ENCODE measurements at places on chromosomes 7 and 10.

GRCh38 chr10:15843695-15844094 lies 16.6 kb downstream of the MINDY3 start:
- DNase-seq: no peak

DNA sequence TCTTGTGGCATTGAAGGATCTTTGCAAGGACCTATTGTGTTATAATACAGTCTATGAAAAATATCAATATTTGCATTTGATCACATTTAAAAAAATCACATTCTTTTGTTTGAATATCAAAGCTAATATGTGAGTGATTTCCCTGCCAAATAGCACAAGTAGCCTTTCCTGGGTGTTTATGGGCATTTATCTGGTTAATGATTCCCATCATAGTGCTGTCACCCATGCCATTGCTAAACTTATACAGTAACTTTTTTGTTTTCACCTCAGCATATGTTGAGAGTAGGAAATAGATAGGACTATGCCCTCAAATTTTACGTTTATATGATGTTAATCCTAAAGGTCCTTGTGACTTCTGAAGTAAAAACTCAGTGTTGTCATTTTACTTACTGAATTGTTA lies 136.9 kb downstream of the CFTR start:
- no peak for DNase-seq

GRCh38 chr10:107094824-107095522 lies 69.5 kb downstream of the SORCS1 start:
- DNase-seq: no peak

GRCh38 chr10:119896061-119896655 lies 3.6 kb downstream of the SEC23IP start:
- DNase-seq: peak; percentile 64

DNA sequence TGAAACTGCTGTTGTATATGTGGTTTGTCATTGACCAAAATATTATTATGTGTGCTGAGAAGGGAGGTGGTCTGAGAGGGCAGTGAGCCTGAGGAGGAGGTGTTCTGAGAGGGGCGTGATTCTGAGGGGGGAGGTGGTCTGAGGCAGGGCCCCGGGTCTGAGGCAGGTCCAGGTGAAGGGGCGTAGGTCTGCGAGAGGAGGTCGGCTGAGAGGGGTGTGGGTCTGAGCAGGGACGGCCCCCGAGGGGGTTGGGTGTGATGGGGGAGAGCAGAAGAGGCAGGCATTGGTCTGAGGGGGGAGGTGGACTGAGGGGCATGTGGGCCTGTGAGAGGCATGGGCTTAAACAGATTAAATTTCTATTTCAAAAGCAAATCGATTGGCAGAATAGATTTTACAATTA lies 32.4 kb downstream of the AKR1C4 start:
- no peak for DNase-seq

DNA sequence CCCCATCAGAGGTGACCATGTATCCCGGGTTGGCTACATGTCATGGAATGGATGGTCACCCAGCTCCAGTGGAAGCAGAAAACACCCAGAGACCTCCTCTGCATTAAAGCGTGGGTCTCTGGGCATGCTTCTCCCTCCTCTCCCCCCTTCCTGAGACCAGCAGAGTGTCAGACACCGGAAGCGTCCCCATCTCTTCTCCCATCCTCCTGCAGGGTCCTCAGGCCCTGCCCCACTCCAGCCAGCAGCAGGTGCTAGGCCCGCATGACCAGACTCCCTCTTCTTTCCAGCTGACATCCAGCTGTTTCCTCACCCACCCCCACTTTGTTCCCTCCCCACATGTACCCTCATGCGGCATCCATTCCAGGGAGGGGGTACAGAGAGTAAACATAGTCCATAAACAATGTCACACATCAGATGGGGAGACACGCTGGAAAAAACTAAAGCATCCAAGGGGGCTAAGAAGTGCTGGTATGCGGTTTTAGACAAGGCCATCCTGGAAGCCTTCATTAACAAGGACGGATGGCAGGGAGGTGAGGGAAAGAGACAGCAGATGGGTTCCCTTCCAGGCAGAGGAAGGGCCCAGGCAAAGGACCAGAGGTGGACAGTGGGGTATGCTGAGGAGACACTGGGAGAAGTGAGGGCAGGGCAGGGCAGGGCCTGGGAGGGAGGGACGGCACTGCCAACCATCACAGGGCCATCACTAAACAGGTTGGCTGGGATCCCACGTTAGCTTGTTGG lies 12.5 kb upstream of the SLC18A3 start:
- no peak for DNase-seq
